ENCODE measurements at places on chromosomes 11 and 22.
A peak's percentile ranks its signal among the peaks of the same experiment; 100 is the strongest.

- no peak for DNase-seq
Observed at GRCh38 chr11:79116600-79116999, 324.2 kb downstream of the TENM4 start.

DNA sequence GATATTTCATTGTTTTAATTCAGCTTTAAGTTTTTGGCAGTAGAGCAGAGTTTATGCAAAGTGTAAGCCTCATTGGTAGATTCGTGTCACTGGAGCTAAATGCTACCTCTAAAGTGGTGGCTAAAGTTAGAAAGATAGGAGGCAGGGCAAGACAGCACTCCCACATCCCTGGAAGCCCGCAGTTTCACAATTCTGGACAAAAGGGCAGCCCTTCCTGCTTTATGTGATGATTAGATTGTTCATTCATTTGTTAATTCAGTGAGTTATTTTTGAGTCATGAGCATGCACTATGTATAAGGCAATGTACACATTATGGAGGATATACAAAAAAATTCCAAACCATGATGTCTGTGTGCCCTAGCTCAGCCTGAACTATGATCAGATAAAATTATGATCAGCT lies 52.1 kb upstream of the EIF3M start:
- no peak for DNase-seq

DNA sequence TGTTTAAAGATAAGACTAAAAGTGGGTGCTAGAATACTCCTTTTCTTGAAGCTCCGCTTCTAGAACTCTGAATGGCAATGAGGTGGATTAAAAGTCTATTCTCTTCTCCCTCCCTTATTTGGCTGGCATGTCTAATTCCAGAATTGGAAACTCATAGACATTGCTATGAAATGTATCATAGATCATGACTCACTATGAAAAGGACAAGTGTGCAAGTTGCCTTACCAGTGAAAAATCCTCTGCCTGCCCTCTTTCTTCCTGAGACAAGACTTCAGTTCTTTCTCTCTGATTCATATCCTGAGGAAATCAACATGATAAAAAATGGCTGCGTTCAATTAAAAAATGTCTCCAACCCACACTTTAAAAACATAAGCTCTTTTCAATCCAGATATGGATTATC lies 73.2 kb upstream of the BLID start:
- no peak for DNase-seq

DNA sequence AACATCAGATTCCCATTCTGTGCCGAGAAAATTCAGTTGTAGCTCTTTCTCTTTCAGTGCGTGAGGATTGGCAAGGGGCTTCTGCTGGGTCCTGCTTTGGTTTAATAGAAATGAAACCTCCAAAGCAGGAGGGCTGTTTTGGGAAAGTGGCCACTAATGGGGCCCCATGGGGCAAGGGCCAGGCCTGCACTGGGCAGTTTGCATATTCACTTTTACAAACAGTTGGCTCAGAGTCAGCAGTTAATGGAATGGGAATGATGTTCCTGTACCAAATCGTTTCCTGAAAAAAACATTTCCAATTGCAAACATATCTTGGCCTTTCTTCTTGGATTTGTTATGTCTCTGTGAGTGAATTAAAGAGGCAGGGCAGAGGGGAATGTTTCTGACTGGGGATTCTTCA lies 92.1 kb downstream of the PARVA start:
- DNase-seq, result no peak

- DNase-seq, result no peak
Observed at GRCh38 chr11:92653454-92653853, 316.0 kb upstream of the MTNR1B start.

DNA sequence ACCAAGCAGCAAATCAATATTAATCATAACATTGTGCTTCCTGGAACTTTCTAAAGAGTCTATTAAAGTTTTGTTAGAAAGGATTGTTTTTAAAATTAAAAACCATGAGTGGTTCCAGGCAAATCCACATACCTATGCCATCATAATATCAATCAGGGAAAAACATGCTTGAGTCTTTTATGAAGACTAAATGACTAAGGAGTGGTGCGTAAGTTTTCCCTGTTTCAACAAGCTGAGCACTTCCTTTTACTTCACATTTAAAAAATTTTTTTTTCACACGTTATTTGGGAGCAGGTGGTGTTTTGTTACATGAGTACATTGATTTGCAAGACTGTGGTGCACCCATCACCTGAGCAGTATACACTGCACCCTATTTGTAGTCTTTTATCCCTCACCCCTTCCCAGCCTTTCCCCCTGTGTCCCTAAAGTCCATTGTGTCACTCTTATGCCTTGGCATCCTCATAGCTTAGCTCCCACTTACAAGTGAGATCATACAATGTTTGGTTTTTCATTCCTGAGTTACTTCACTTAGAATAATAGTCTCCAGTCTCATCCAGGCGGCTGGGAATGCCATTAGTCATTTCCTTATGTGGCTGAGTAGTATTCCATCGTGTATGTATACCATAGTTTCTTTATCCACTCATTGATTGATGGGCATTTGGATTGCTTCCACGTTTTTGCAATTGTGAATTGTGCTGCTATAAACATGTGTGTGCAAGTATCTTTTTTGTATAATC lies 1190.3 kb upstream of the RAG2 start:
- no peak for DNase-seq

DNA sequence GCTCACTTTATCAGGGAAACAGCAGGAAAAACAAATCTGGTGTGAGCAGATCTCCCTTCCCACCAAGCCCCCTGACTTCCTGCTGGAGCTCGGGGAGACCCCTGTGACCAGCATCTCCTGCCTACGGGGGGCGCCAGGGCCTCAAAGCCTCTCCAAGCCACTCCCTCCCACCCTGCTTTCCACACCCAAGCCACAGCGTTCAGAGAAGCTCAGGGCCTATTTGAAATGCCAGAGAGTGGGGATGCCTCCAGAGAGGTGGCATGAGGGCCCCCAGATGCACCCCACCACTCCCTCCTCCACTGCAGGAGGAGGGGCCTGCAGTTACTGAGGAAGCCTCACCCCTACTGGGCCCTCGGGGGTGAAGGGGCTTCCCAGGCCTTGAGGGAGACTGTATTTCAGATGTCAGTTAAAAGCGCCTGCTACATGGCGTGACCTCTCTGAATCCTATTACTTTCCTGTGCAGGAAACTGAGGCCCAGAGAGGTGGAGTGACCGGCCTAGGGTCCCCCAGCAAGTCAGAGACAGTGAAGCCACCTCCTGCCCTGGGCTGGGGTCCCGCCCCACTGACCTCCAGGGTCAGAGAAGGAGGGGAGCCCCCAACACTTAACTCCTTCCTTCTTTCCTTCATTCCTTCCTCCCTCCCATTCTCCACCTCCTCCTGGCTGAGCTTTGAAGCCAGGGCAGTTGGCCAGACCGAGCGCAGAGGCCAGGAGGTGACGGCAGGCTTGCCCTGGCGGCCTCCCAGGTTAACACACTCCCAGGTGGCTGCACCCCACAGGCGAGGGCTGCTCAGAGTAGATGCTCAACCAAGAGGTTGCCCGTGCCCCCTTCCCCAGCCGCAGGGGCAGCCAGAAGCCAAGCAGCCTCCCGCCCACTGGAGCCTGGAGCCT lies 6.0 kb upstream of the CDKN1C start:
- DNase-seq, result no peak

GRCh38 chr11:119666061-119666460 lies 62.9 kb downstream of the NECTIN1 start:
- DNase-seq, result no peak

GRCh38 chr11:698493-699115 lies 3.0 kb downstream of the TMEM80 start:
- DNase-seq, result no peak

DNA sequence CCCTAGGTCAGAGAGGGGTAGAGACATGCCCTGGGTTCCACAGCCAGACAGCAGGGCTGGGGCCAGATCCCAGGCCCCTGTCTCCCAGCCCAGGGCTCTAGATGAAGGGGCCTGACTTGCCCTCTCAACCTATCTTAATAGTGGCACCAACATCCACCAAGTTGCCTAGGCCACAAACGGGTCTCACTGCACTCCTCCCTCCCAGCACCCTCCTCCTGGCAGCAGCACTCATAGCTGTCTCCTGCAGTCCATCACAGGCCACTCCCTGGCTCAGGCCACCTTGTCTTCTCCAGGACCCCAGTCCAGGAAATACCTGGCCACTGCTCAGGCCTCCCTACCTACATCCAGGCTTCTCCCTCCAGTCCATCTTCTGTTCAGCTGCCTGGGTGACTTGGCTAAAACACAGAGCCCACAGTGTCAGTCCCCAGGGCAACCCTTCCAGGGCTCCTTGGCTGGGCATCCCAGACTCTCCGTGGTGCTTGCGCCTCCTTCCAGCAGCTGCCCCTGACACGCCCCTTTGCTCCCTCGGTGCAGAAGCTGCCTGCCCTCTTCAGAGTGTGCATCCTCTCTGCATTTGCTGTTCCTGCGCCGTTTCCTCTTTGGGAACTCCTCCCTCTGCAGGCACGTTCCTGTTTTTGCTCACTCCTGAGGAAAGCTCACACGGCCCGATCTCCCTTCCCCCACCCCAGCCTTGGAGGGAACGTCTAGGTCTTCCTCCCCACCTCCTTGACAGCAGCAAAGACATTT lies 40.5 kb downstream of the LRRC32 start:
- no peak for DNase-seq

DNA sequence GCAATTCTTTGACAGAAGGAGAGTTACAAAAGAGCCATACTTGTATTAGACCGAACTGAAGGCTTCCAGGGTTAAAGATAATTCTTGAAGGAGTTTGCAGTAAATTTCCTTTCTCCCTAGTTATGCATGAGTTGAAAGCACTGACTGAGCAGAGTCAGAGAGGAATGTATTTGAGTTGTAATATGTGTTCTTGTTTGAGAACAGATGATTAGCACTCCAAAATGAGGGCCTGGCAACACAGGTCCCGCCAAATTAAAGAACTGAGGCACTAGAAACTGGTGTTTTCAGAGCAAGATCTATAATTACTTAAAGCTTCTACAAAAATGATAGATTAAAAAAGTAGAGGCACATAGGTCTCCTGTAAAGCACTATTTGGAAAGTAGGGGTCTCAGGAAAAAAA lies 970.4 kb downstream of the OPCML start:
- DNase-seq, result no peak

- DNase-seq, result no peak
Observed at GRCh38 chr22:21593406-21594232, 26.1 kb downstream of the UBE2L3 start.

DNA sequence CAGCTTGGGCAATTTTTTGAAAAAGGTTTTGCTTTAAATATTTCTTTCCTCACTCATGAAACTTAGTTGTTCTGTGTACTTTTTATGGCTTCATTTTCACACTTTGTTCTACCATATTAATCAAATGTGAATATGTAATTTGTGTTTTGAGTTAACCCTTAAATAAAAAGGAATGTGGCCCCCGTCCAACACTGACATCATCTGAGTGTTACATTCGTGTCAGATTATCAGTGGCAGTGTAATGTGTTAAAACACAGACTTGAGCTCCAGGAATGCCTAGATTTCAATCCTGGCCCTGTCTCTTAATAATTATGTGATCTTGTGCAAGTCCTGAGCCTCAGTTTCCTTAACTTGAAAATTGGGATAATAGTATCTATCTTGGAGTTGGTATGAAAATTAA lies 5.6 kb downstream of the RTN3 start:
- DNase-seq, result no peak

DNA sequence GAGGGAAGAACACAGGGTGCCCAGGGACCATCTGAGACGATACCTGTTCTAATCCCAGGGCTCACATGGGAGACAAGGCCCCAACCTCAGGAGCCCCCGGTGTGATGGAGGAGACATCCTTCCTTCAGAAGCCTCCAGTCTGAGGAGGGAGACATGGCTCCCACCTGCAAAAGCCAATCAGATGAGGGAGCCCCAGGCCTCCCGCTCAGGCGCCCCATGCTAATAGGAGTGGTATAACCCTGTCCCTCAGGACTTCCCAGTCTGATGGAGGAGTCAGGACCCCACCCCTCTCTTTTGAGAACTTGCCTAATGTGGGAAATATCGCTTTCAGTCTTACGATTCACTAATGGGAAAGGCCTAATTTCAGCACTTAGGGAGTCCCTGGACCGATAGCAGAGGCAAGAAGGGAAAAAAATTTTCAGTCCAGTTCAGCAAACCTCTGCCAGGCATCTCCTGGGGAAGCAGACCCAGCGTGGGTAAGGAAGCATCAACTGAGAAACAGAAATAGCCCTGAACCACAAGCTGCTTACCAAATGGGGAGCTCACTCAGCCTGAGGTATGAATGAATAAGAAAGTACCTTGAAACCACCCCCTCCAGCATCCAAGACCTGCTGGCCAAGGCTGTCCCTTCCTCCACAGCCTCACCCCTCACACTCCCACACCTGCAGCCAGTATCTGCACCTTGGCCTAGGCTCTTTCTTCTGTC lies 5.9 kb downstream of the ARRB1 start:
- no peak for DNase-seq

DNA sequence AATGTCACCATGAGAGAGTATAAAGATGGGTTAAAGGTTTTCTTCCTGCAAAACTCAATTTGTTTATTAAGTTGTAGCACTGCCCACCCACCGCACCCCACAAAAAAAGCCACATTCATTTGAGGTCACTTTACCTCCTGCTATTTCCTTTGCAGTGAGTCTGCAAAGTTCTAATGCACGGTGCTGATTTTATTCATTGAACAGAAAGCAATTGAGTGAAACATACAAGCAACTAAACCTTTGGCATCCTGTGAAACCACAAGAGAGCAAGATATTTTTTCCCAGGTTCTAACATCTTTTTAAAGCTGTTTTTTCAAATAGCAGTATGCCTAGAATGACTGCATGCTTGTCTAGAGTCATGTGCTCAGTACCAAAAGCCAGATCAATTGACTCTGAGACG lies 39.0 kb downstream of the RRAS2 start:
- peak; percentile 16 for DNase-seq

GRCh38 chr11:19953909-19954308 lies 206.4 kb downstream of the DBX1 start:
- no peak for DNase-seq

- no peak for DNase-seq
Observed at GRCh38 chr22:27068121-27068520, 410.7 kb downstream of the MIAT start.

- peak; percentile 54 for DNase-seq
Observed at GRCh38 chr22:38843201-38843656, 599 bp downstream of the NPTXR start.

- no peak for DNase-seq
Observed at GRCh38 chr22:44750481-44750880, 1.9 kb upstream of the ARHGAP8 start.

DNA sequence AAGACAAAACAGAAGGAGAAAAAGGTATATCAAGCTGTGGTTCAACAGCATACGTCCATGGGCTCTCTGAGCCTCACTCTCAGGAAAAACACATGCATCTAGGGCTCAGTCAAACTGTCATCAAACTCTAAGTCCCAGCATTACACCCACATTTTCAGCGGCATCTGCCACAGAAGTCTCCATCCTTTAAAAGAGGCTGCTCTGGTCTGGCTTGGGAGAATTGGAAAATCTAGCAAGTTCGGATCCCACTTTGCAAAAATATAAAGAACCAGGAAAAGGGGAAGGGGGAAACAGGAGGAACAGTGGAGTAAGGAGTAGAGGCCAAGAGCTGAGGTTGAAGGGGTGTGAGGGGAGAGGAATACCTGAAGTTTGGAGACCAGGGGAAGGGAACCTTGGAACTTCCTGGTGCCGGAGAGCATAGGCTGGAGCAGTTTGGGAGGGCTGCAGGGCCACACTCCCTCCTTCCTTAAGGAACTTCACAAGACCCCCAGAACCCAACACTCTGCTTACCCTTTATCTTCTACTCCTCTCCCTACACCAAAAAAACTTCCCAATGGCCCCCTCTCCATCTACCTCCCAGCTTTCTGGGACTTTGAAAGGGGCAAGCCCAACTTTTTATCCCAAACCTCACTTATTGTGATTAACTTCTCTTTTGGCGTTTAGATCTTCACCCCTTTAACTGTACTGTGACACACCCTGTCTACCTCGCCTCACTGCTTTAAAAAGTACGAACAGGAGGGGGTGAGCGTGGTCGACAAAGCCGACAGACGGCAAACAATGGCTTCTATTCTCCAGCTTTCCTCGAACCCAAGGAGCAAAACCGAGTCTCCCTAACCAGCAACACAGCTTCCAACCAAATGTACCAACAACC lies 4.0 kb downstream of the PAX6 start:
- no peak for DNase-seq

Measured in activated naive CD4-positive, alpha-beta T cell treated with Interleukin-2 at 50 U/mL for 16 hours (primary cell).